ENCODE measurements at places on chromosomes 5 and 9.

DNA sequence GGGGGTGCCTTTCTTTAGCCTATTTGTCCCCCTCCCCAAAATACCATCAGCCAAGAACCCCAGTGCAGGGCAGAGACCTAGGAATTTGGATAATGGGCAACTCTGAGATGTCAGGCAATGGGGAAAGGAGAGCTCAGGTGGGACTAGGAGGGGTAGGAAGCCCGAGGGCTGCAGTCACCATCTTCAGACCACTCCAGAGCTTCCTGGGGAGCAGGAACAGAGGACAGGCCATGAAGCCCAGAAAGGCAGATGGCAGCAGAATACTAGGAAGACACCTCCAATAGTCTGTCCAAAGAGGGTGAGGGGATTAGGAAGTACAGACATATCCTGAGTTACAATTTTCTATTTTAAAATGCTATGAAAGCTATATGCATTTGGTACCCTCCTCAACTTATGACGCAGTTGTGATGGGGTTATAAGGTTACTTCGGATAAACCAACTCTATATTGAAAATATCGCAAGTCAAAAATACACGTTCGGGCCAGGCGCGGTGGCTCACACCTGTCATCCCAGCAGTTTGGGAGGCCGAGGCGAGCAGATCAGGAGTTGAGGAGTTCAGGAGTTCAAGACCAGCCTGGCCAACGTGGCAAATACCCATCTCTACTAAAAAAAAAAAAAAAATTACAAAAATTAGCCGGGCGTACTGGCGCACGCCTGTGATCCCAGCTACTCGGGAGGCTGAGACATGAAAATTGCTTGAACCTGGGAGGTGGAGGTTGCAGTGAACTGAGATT is 34.6 kb upstream of the IL17B start:
- no peak for DNase-seq

GRCh38 chr5:129768735-129769134 is 20.8 kb downstream of the MINAR2 start:
- DNase-seq: no peak

DNA sequence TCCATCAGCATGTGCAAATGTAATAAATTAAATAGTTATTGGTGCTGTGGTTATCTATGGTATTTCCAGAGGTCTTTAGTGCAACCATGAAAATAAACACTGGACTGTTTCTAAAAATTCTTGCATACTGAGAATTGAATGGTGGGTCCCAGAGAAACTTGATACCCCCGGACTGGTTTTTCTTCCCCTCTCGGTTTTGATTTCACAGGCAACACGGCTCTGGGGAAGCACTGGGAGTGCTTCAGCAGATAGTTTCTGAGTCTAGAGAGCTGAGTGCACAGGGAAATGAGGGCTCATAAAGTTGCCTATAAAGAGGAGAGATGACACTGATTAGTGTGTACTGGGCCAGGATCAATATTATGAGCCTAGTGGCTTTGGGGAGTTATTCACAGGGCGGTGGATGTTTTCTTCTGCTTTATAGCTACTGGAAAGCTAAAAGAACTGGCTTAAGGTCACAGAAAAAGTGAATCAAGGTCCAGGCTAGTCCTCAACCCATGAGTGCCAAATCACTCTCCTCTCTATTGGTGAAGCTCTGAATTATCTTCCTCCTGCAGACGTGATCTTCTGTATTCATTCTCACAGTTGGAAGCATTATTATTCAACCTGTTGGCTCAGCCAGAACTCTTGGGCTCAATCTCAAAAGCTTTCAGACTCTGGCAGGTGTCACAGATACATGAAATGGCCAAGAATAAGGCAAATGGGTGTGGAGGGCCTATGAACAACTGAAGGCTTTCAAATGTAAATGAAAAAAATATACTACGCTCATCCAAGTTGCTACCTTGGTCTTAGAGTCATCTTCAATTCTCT is 170.2 kb upstream of the HMHB1 start:
- no peak for DNase-seq

GRCh38 chr9:94936419-94936818 is 209.9 kb downstream of the AOPEP start:
- DNase-seq: no peak

DNA sequence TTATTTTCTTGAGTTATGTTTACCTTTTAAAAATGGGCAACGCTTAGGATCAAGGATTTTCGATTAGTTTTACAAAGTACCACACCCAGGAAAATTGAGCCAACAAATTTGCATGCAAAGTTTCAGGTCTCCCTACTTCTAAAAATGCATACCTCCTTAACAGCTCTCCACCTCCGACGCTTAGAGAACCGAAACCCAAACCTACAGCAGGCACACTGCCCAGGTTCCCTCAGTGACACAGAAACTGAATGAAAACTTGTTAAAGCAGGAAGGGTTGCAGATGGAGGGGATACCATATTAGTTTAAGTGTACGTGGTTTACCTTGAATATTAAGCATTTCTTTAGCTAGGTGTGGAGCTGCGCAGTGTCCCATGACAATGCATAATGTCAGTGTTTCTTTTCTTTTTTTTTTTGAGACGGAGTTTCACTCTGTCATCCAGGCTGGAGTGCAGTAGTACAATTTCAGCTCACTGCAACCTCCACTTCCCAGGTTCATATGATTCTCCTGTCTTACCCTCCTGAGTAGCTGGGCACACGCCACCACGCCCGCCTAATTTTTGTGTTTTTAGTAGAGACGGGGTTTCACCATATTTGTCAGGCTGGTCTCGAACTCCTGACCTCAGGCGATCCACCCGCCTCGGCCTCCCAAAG is 1.6 kb upstream of the SUB1 start:
- DNase-seq: no peak

DNA sequence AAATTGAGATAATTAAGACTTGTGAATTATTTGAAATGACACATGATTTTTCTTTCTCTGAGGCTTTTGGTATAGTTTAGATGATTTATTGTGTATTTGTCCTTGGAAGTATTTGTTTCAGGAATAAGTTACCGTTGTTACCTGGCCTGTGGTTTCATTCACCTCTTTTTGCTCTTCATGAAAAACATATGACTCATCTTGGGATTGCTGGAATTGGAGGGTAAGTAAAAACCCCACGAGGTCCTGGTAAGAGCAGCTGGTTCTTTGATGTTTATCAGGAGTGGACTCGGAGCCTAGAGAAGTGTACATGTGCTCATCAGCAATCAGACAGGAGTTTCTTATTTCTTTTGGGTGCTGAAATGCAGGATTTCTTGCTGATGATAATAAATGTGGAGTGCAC is 275.3 kb downstream of the PSAT1 start:
- no peak for DNase-seq

GRCh38 chr5:178331491-178331996 is 98.9 kb upstream of the PHYKPL start:
- DNase-seq: no peak

- DNase-seq: no peak
Measured at GRCh38 chr5:116766470-116766947, 191.9 kb upstream of the SEMA6A start.

- no peak for DNase-seq
Measured at GRCh38 chr9:94159069-94159939, 75.0 kb downstream of the PTPDC1 start.

DNA sequence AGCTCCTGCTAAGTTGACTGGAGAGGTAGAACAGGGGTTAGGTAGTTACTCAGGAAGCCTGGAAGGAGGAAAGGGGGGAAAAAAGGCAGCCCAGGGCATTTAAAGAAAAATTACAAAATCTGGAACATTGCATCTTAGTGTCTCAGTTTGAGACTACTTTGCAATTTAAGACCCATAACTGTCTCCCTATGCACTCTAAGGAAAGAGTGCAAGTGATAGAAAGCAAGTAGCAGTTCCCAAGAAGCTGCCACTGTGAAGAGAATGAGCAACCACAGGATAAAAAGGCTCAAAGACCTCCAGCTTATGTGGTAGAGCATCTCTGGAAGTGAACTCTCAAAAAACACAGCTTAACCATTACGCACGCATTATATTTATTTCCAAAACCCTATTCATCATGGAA is 141.8 kb downstream of the SLCO4C1 start:
- DNase-seq: no peak

- DNase-seq: no peak
Measured at GRCh38 chr5:172508471-172509404, 54.4 kb upstream of the SH3PXD2B start.

DNA sequence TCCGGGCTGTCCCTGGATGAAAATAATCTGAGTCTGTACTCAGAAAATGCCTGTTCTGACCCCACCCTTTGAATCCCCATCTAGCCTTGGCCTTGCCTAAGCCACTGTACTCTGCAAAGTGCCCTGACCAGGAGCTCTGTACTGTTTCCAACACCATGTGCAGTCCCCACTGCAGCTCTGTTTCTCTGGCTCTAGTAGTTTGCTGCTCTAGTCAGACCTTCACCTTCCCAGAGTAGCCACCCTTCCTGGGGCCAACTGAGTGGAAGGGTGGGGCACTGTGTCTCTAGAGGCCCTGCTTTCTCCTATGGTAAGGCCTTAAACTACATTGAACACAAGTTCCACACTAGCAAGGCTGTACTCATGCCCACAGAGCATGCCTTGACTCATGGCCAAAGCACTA is 31.9 kb downstream of the P4HA2 start:
- DNase-seq: no peak

GRCh38 chr9:4030751-4031150 is 269.1 kb downstream of the GLIS3 start:
- DNase-seq: no peak

- DNase-seq: no peak
Measured at GRCh38 chr5:9149988-9150387, 395.9 kb downstream of the SEMA5A start.

GRCh38 chr5:91777671-91778070 is 394.6 kb upstream of the ARRDC3 start:
- DNase-seq: no peak

DNA sequence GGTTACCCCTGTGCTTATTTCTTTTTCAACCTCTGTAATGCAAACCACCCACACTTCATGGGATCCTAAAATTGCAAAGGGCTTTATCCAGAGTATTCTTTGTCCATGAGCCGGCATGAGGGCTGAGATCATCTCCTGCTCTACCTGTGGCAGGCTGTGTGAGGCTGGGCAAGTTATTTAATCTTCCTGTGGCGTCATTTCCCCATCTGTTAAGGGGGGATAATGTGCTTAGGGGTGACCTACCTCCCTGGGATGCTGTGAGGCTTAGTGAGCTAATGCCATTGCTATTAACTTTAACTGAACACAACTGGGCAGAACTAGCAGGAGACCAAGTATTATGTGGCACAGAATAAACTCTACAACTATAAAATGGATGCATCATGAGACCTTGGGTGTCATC is 17.0 kb downstream of the FRMPD1 start:
- no peak for DNase-seq

DNA sequence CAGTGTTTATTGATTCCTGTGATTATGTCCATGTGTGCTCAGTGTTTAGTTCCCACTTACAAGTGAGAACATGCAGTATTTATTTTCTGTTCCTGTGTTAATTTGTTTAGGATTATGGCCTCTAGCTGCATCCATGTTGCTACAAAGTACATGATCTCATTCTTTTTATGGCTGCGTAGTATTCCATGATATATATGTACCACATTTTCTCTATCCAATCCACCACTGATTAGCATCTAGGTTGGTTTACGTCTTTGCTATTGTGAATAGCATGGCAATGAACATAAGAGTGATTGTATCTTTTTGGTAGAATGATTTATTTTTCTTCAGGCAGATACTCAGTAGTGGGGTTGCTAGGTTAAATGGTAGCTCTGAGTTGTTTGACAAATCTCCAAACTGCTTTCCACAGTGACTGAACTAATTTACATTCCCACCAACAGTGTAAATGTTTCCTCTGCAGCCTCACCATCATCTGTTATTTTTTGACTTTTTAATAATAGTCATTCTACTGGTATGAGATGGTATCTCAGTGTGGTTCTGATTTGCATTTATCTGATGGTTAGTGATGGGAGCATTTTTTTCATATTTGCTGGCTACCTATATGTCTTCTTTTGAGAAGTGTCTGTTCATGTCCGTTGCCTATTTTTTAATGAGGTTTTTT is 47.5 kb upstream of the ELL2 start:
- DNase-seq: no peak

DNA sequence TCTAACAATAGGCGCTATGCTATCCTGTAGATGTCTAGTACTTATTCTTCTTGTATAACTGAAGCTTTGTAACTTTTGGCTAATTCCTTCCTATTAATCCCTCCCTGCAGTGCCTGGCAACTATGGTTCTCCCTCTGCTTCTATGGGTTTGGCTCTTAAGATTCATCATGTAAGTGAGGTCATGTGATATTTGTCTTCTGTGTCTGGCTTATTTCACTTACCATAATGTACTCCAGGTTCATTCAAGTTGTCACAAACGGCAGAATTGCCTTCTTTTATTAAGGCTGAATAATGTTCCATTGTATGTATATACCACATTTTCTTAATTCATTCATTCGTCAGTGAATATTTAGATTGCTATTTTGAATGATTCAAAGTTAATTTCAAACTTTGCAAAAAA is 149.9 kb upstream of the GAS1 start:
- no peak for DNase-seq

DNA sequence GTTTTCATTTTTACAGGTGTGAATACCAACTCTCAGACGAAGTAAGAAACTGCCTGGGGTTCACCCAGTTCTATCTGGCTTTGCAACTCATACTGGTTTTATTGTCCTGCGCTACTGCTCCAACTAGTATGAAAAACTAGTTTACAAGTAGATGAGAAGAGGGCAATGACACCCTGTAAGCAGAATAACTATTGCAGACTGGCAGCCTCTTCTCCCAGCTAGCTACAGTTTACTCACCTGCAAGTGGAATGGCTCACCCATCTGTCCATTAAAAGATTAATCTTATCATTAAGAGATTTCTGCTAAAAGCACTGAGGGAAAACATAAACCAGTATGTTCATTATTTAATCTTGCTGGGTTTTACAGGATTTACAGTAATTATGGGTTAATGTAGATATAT is 113.4 kb downstream of the FRMD3 start:
- DNase-seq: no peak

DNA sequence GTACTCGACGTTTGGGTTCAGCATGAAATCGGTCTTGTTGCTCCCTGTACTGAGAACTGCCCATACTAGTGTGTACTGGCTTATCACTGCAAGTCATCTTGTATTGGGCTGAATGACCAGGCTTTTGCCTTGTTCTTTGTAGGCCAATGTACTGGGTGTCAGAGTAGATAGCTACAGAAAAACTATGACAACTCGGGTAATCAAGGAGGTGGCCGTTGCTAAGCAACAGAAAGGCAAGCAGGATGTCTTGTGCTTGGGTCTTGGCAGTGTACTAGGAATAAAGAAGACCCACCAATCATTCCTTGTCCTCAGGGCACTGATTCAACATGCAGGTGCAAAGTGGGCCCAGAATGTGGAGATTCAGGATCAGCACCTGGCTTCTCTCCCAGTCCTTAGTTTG is 11.9 kb upstream of the SHISAL2B start:
- no peak for DNase-seq

Measured in stimulated activated CD8-positive, alpha-beta memory T cell treated with anti-CD3 and anti-CD28 coated beads, Interleukin-4, amount 100 ng/mL, for 1 hour (primary cell).